ENCODE measurements at places on chromosomes 2 and 18. TPM values are rescaled to one million over a fixed set of nuclear protein-coding genes. Genes with fewer than 3 reads are reported as not detected.
A peak's percentile ranks its signal among the peaks of the same experiment; 100 is the strongest.

DNA sequence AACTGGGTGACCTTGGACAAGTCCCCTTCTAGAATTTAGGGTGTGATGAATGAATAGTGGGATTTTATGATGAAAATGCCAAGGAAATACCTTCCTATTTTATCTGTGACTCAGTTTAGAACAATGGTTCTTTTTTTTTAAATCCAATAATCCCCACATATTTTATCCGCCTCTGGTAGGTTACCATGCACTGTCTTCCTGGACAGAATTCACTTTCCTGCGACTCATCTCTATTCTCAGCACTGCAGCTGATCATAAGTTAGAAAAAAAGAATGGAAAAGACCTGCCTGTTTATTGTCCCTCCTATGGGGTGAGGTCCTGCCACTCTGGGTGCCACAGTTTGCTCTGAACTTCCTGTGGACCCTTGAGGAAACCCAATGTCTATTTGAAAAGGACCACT lies 73.1 kb downstream of the IRS1 start:
- no peak for DNase-seq

DNA sequence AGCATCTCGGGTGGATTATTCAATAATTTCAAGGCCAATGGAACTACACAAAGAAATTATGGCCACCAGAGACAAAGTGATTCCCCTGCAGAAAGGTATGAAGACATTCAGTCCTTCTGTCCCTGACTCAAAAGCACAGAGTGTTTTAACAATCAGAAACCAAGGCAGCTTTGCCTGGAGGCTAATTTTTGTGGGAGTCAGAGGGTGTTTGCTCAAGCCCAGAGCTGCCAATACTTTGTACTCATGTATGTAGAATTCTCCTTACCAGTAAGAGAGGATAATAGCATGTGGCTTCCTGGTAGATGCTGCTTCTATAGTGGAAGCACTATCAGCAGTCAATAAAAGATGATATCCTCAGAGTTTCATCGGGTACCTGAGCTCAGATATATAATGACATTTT lies 178.4 kb downstream of the KCNE4 start:
- no peak for DNase-seq

DNA sequence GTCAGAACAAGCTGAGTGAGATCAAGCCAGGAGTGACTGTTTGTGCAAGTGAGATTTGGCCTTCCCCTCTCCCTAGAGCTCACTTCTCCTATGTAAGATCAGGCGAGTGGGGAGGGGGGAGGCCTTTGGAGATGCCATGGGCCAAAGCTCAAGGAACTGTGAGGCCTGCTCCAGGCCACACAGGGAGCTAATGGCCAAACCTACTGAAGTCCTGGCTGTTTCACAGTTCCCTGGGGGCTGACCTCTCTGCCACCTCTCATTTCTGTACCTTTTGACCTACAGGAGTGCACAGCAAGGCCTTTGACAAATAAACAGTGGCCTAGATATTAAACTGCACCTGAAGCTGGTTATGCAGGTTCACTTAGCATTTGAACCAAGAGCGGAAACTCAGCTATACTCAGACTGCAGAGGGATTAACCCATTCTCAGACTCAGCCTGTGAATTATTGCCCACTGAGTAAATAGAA lies 235.0 kb upstream of the NT5C1B start:
- DNase-seq = no peak

SULT1C4 gene
- total RNA-seq = 20.2 TPM

- DNase-seq = no peak
Observed at GRCh38 chr2:2466534-2466933, 135.5 kb upstream of the MYT1L start.

DNA sequence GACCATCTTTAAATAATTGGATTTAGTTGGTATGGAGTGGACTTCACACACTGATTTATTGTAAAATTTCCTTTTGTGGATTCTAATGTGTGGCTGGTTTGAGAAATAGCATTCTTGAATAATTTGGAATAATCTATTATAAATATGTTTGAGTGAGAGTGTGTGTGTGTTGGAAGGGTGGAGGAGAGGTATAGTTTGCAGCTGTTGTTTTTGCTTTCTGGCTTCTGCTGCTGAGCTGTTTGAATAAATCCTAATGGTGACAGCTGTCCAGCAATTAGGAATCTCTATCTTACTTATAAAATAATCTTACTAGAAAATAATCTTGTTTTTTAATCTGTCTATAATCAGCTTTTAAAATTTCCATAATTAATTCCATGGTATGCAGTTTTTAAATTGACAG lies 1283.0 kb upstream of the CDH2 start:
- no peak for DNase-seq

DNA sequence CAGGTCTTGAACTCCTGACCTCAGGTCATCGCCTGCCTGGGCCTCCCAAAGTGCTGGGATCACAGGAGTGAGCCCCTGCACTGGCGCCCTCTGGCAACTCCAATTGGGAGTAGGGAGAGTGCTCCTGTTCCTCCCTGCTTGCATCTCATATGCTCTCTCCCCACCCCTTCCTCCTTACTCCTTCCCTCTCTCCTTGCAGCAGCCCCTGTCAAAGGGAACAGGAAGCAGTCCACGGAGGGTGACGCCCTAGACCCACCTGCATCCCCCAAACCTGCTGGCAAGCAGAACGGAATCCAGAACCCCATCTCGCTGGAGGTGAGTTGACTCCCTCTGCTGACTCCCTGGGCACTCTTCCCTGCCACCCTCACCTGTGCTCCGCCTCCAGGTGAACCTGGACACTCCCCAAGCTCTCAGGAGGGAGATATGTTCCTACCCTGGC lies 10.7 kb downstream of the ARID5A start:
- no peak for DNase-seq

DNA sequence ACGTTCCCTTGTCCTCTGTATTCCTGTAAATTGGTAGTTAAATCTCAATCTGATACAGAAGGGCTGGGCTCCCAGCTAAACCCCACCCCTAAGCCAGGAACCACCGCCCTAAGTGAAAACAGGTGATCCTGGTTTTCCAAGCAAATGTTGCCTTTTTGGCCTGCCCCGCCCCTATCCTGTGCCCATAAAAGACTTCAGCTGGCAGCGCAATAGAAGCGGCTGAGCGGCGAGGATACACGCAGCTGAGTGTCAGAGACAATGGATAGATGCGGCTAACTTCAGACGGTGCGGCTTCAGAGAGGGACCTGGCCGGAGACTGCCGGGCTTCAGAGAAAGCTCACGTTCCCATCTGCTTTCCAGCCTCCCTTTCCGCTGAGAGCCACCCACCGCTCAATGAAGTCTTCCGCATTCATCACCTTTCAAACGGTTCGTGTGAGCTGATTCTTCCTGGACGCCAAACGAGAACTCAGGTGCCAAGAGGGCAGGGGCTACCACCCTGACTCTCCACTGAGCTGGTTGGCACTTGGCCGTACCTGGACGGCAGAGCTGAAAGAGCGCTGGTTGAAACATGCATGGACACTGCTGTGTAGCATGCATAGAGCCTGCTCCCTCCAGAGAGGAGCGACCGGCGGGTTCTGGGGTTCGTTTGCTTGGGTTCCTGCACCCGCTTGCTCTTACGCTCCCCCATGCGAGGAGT lies 49.5 kb upstream of the POLE4 start:
- DNase-seq = no peak

GRCh38 chr2:63778391-63778790 lies 63.3 kb upstream of the UGP2 start:
- DNase-seq = no peak

- DNase-seq = no peak
Observed at GRCh38 chr18:8726281-8726680, 20.9 kb downstream of the MTCL1 start.

C1D gene
- 11.8 TPM for total RNA-seq

LONRF2 gene
- 0.19 TPM for total RNA-seq

WBP1 gene
- total RNA-seq = 41.0 TPM

DNA sequence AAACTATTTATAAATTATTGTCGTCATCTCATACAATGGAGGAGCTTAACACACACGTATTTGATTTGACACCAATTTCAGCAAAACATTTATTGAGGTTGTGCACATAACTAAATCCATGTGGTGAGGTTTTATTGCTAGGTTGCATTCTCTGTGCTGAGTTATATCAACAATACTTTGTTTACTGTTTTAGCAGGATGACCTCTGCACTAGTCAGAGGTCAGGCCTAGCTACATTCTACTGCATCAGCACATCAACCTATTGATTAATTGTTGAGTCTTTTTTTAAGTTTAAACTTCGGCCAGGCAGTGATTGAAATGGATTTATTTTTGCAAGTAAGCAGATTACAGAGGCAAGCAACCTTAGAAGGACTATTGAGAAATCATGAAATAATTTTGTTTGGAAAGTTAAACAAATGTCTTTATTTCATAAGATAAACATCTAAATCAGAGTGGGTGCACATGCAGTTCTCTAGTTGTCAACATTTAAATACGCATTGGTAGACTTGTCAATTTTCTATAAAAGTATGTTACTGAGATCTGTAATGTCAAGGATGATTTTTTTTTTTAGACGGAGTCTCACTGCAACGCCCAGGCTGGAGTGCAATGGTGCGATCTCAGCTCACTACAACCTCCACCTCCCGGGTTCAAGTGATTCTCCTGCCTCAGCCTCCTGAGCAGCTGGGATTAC lies 75.2 kb upstream of the CD28 start:
- DNase-seq = no peak

DNA sequence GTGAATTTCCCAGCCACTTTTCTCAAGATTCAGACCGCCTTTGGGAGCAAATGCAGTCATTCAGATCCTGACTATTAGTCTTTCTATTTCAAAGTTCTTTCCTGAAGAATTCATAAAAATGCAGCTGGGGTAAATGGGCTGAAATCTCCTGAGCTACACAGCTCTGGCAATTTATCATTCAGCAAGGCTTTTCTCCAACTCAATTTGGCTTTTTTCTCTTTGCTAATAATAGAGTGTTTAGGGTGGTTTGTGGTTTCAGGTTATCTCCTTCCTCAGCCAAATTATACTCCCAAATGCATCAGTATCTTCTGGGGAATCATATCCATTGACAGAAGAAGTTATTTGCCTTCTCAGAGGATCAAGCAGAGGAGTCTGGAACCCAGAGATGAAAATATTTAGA lies 282.4 kb upstream of the SLC14A2 start:
- DNase-seq = no peak

VWA3B gene
- not detected for total RNA-seq

DNA sequence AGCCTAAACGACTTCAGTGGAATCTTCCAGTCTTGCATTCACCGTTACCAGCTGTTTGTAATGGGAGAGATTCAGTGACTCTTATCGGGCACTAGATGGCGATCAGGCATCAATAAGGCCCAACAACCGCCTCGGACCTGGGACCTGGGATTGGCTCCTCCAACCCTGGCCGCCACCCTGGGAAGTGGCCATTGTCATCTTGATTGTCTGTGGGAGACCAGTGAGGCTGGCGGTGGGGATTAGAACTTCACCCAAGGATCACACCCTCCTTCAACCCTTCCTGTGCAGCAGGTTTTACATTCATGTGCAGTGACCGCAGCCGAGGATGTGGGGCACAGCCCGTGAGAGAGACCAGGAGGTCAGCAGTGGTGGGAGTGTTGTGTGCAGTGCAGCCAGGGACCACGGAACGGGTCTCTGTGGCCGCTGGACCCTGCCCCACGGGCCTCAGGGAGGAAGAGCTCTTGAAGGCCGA lies 85.3 kb downstream of the SPP2 start:
- no peak for DNase-seq

DNA sequence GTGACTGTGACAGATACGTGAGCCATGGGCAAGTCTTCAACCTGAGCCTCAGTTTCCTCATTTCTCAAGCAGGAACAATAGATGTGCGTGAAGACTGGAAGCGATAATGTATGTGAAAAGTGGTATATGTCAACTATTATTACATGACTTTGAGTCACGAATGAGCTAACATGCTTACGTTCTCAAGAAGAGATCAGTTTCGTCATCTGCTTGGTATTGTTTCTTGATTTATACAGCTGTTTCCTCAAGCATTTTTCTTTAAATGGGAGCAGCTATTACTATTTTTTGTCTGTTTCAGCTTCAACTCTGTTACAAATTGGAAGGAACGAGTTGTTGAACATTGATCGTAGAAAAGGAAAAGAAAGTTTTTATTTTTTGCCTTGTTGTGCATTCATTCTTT lies 48.5 kb upstream of the THOC1 start:
- DNase-seq = peak; percentile 67

- DNase-seq = no peak
Observed at GRCh38 chr2:236168110-236169080, at the start of gene GBX2. TSS of gene GBX2 (minus strand) at chr2:236168386. CDS start at chr2:236167971, 415 bp downstream.

GRCh38 chr2:236533343-236533742 lies 36.3 kb upstream of the ACKR3 start:
- DNase-seq = no peak

GRCh38 chr2:105329197-105329554 lies 359 bp downstream of the TGFBRAP1 start:
- DNase-seq = no peak

GRCh38 chr2:228866781-228867180 lies 404.3 kb downstream of the PID1 start:
- DNase-seq = no peak

PPIG gene
- 21.2 TPM for total RNA-seq

CNGA3 gene
- total RNA-seq = not detected

DNA sequence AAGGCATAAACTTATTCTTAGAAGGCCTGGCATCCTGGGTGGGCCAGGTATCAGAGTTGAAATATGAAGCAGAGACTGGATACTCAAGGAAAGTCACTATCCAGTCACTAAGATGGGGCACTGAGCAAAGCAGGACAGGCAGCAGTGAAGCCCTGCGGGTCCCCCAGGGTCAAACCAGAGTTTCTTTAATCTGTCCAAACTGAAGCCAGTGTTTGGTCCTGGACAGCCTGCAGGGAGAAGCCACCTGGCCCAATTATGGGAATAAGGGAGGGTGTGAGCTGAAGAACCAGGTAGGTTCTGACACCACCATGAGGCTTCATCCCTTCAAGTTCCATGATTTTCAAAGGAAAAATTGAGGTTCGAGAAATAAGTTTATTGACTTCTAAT lies 298.4 kb upstream of the FBXO11 start:
- no peak for DNase-seq

CHN1 gene
- total RNA-seq = 25.1 TPM

- DNase-seq = no peak
Observed at GRCh38 chr2:8412082-8412481, 269.8 kb upstream of the ID2 start.

- no peak for DNase-seq
Observed at GRCh38 chr2:183809404-183809803, 685.2 kb downstream of the NUP35 start.

- DNase-seq = no peak
Observed at GRCh38 chr2:10844097-10844496, 31.5 kb upstream of the PDIA6 start.

DNA sequence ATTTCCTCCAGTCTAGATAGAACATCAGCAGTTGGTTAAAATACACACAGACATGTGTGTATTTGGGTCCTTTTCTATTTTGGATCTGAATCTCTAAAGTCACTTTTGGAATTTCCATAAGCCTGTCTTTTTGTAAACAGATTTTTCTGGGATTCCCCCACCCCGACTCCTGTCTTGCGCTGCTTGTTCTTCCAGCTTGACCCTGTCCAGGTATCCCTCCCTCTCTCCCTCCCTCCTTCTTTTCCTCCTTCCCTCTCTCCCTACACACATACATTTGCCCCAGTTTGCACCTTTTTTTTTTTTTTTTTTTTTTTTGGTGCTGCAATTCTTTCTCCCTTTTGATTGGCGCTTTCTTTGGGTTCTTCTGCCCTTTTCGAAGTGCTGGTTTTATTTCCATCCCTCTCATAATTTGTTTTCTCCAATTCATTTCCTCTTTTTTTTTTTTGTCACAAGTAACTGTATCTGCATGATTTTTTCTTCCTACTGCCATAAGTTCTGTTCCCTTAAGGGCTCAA lies 114.8 kb upstream of the SERTAD2 start:
- no peak for DNase-seq

GRCh38 chr2:217801115-217801531 lies 201.7 kb downstream of the TNS1 start:
- no peak for DNase-seq

GRCh38 chr2:236078297-236079255 lies 89.6 kb downstream of the GBX2 start:
- no peak for DNase-seq

Measured in glomerular endothelial cell (primary cell).